ENCODE measurements at places on chromosomes 12 and 14.

GRCh38 chr14:89486505-89486904 is 69.5 kb upstream of the FOXN3 start:
- no peak for DNase-seq

GRCh38 chr12:107511292-107511691 is 174.3 kb upstream of the PWP1 start:
- no peak for DNase-seq

- DNase-seq = peak; percentile 79
Measured at GRCh38 chr14:29810682-29811081, 117.0 kb downstream of the PRKD1 start.

DNA sequence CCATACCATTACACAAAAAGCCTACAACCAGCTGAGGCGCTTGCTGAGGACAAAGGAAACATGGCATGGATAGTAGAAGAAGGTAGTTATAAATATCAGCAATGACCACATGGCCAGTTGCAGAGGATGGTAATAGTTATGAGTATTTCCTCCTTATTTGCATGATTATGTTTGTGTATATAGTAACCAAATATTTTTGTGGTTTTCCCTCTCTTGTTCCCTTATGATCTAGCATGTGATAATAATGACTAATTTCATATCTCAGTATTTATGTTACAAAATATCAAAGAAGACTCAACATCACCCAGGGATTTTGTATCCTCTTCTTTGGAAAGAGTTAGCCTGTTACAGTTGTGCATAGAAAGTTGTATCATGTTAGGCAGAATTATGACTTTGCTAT is 13.5 kb upstream of the CATSPERB start:
- no peak for DNase-seq

GRCh38 chr12:63224396-63224795 is 73.4 kb upstream of the AVPR1A start:
- DNase-seq = no peak

GRCh38 chr12:39780411-39780912 is 160.9 kb upstream of the ABCD2 start:
- DNase-seq = no peak

- DNase-seq = no peak
Measured at GRCh38 chr14:62409169-62409568, 636.1 kb downstream of the KCNH5 start.

DNA sequence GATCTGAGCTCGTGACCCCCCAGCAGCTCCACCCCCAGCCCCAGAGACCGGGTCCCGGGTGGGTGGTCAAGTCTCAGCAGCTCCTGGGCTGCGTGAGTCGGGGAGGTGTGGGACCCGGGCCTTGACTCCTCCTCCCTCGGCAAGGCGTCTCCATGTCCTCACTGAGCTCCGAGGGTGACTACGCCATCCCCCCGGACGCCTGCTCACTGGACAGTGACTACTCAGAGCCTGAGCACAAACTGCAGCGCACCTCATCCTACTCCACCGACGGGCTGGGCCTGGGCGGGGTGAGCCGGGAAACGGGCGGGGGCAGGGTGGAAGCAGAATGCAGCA is 28.1 kb downstream of the PIGH start:
- no peak for DNase-seq

GRCh38 chr12:109589240-109589590 is 15.6 kb downstream of the MVK start:
- no peak for DNase-seq

DNA sequence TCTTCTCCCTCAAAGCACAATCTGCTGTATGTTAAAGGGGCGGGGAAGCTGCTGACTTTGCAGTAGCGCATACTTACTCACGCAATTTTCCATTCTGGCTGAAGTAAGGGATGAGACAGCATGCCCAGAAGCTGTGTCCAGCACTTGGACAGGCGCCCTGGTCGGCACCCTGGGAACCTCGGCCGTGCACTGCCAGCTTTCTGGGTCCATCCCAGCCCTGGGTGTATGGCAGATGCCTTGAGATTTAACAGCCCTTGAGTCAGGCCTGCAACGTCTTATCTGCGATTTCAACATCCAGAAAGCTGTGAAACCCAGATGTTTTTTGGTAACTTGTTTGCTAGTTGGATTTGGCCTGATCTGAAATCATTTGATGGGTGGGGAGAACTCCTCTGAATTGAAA is 16.1 kb downstream of the EML1 start:
- DNase-seq = no peak

- no peak for DNase-seq
Measured at GRCh38 chr12:67155863-67156262, 113.3 kb upstream of the CAND1 start.

GRCh38 chr12:58416236-58416635 is 474.9 kb downstream of the ATP23 start:
- DNase-seq = peak; percentile 19

- no peak for DNase-seq
Measured at GRCh38 chr12:694734-695503, 31.7 kb upstream of the NINJ2 start.

- DNase-seq = no peak
Measured at GRCh38 chr12:83128540-83128939, 441.8 kb downstream of the TMTC2 start.

DNA sequence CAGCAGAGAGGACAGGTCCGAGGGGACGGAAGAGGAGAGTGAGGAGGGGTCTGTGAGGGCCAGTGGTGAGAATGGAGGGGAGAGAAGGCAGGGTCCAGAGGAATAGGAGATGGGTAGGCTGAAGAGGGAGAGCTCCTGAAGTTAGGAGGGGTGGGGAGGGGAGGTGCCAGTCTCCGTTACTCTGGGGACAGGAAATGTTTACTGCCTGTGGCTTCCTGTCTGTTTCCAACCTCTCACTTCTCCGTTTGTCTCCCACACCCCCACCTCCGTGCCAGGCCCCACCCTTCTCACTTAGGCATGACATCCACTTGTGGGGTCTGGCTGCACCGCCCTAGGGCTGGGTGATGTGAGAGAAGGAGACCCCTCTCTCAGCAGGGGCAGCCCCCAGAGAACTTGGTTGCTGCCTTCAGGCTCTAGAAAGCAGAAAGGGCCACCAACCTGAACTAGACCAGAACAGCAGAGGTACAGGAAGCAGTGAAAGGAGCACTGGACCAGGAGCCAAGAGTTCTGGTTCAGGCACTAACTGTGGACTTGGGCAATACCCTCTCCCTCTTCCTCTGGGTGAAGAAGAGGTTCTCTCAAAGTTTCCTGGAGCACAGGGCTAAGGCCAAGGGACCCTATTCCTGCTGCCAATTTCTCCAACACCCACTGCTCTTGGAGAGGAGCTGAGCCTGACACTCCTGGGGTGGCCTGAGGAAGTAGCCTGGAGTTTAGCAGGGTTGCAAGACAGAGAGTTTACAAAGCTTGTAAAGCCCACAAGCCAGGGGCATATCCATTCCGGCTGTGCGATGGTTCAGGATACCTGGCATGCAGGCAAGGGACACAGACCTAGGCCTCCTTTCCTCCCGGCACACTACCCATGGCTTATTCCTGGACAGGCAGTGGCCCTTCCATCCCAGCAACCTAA is 5.5 kb downstream of the ITGA5 start:
- no peak for DNase-seq

DNA sequence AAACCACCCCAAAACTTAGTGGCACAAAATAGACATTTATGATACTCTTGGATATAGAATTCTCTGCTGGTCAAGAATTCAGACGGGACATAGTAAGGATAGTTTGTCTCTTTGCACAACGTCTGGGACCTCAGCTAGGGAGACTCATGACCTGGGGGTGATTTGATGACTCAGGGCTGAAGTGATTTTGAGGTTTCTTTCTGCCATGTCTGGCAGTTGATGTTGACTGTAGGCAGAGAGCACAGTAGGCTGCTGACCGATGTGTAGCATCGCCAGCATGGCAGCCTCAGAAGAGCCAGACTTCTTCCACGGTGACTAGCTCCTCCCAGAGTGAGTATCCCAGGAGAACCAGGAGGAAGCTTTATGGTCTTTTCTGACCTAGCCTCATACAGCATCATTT is 88.9 kb upstream of the FRMD6 start:
- DNase-seq = no peak

- no peak for DNase-seq
Measured at GRCh38 chr12:21328578-21328977, 6.1 kb downstream of the SLCO1A2 start.

DNA sequence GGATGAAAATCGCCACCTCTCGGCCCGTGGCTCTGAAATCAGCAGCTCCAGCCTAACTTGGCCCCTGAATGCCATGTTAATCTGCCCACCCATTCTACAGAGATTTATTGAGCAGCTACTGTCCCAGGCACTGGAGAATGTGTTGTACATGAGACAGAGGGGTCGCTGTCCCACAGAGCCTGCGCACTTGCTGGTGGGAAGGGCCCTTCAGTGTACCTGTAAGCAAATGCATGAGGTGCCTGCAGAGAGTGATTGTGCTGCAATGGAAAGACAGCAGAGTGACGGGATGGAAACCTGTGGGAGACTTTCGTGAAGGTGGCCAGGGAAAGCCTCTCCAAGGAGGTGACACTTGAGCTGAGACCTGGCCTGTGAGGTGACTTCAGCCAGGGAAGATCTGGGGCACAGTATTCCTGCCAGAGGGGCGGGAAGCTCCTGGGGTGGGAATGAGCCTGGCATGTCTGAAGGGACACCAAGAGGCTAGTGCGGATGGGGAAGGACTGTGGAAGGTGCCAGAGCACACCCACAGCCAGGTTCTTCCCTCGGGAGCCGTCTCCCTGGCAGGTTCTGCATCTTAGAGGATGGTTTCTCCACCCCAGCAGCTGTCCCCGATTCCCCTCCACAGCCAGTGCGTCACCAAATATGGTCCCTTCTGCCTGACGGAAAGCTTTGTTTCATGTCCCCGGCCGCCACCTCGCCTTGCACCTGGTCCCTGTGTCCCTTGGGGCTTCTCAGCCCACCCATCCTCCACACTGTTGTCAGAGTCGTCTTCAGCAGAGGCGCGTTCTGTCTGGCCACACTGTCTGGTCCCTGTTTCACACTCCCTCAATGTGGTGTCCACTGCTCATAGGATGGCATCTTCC is 8.7 kb downstream of the SMIM41 start:
- no peak for DNase-seq

DNA sequence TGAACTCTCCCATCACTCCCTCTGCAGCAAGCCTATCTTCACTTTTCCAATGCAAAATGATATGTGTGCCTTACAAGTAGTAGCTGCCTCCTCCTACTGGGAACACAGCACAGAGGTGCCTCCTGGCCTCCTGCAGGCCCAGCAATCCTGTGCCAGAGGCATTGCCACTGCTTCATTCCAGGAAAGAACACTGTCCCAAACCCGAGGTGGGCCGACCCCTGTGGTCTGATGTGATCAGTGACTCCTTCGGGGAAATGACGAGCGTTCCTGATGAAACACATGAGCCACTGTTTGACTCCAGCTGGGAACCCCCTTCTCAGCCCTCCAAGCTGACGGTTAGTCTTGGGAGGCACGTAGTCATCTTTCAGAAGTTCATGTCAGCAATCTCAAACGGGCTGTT is 19.5 kb downstream of the PSMC1 start:
- no peak for DNase-seq

DNA sequence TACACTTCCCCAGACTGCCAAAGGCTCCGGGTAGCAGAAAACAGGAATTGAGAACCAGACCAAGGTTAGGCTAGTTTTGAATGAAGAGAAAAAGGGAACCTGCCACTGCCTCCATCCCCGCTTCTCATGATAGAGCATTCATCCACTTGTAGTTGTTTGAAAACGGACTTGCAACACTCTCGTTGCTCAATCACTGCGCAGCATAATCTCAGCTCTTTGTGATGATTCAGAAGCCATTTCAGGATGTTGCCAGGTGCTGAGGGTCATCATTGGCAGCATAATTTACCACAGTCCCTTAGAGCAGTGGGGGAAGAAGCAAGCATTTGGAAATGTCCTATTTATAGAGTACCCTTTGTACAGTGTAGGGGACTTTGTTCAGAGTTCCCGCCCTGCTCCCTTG is 25.6 kb downstream of the KCNK13 start:
- no peak for DNase-seq

GRCh38 chr12:52317468-52318052 is 3.6 kb downstream of the KRT83 start:
- no peak for DNase-seq

- no peak for DNase-seq
Measured at GRCh38 chr12:25319233-25319984, 68.7 kb upstream of the KRAS start.

DNA sequence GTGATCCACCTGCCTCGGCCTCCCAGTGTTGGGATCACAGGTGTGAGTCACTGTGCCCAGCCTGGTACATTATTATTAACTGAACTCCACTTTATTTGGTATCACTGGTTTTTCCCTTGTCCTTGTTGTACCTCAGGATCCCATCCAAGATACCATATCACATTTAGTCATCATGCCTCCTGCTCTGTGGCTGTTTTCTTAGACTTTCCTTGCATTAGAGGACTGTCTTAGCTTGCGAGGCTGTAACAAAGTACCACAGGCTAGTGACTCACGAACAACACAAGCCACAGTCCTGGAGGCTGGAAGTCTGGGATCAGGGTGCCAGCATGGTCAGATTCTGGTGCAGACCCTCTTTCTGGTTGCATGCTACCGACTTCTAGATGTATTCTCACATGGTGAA is 12.2 kb downstream of the KLC1 start:
- no peak for DNase-seq

- DNase-seq = peak; percentile 48
Measured at GRCh38 chr12:49553512-49554088, 14.3 kb downstream of the MCRS1 start.

DNA sequence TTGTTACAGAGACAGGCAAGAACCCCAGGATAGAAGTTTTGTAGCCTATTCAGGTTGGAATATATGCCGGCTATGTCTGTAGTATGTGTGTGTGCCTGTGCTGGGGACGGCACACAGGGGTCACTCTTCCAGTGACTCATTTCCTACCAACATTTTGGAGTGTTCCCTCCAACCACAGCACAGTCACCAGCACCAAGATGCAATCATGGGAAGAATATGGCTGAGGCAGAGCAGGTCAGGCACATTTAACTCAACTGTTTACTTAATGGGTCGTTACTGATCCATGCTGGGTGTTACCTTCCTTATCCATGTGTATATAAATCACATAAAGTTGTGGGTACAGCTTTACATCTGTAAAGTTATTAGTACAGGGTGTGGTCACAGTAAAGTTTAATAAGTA is 178.3 kb downstream of the PRKD1 start:
- no peak for DNase-seq

DNA sequence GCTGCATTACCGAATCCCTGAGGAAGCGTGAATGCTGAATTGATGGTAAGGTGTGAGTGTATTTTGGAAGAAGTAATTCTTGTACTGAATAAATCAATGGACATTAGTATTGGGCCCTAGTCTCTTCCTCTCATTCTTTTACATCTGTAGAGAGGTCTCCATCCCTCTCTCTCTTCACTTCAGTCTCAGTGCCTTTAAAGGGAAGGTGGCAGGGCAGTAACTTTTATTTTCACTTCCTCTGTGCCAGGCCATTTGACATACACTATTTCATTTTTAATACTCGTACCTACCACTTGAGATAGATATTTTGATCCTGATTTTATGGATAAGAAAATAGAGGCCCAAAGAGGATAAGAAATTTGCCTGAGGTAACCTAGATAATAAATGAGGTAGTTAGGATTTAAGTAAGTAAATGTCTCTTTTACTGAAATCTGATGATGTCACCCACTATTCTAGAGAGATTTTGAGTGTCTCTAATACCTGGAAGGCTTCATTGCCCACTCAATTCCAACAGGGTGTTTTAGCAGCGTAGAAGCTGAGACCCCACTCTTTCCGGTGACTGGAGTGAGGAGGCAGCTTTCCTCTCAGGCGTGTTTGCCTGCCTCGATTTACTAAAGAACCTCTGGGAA is 177.9 kb upstream of the PRICKLE1 start:
- DNase-seq = no peak

All from NCI-H2081 (cell line).